ENCODE measurements at places on chromosomes 5 and 9.
A peak's percentile ranks its signal among the peaks of the same experiment; 100 is the strongest.

GRCh38 chr9:123087359-123087888, 54.0 kb downstream of the GPR21 start:
- H3K27me3 ChIP-seq, result no peaks in the 10 kb centered on the region
- peaks cover 30% of the 10 kb centered on the region for H3K36me3 ChIP-seq
- H3K27ac ChIP-seq, result no peak overlapping the region
- no peaks in the 10 kb centered on the region for H3K4me1 ChIP-seq
- no peak overlapping the region for H3K4me3 ChIP-seq

GRCh38 chr9:126162611-126163381, 163.8 kb upstream of the MVB12B start:
- no peak for DNase-seq
- H3K36me3 ChIP-seq, result no peaks in the 10 kb centered on the region
- no peaks in the 10 kb centered on the region for H3K4me1 ChIP-seq
- H3K27me3 ChIP-seq, result peaks cover 43% of the 10 kb centered on the region

DNA sequence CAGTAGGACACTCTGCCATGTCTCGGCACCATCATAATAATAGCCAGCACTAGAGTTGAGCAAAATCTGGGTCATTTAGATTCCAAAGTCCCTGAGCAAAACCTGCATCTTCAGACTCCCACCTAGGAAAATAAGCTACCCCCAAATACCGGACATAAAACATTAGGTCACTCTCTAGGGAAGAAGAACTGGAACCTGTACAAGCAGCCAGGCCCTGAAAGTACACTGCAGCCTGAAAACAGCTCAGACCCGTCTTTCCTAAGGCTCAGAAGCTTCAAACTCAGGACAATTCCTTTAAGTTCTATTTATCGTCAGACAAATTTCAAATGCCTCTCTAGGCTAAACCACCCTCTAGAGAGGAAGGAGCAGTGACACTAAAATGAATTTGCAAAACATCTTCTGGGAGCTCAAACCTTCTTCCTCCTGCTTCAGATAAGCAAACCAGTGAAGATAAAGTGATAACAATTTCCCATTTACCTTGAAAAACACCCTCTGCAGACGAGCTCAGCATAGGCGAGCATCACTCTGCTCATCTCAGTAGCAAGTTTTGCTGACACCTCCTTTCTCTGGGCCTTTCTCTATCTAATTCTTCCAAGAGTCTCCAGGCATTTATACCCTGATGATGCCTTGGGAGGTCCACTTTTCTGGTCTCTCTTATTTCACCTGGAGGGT, 34.0 kb downstream of the ADAM19 start:
- H3K4me1 ChIP-seq, result peaks cover 52% of the 10 kb centered on the region
- no peak for DNase-seq
- no peaks in the 10 kb centered on the region for H3K27me3 ChIP-seq
- no peaks in the 10 kb centered on the region for H3K36me3 ChIP-seq
- peak overlapping the region; percentile 78 for H3K4me3 ChIP-seq
- H3K27ac ChIP-seq, result peak overlapping the region; percentile 89

DNA sequence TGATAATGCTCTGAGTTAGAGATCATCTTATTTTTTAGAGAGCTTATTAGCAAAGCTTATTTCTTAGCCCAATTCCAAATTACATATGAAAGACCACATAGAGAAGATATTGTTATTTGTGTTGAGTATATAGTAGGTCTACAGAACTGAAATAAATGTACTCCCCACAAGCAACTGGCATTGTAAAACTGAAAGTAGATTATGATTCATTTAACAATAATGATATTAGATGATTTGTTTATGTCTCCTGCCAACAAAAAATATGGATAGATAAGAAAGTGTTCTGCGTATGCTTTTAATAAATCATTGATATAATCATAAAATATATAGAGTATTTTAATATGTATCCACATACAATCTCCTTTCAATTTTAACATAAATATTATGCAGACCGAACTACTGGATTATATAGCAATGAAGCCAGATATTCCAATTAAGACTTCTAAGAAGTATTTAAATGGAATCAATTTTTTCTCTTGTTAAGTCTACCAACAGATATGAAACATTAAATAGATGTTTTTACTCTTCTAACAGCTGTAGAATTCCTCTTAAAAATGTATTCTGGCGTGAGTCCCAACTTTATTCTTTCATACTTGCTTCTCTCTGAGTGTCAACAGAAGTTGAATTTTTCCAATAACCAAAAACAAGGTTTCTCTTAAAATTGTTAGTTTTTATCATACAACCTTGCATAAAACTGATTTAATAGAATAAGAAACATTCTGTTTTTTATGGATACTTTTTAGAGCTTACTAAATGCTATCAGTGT, 15.6 kb upstream of the DAB2 start:
- H3K36me3 ChIP-seq, result no peaks in the 10 kb centered on the region
- no peaks in the 10 kb centered on the region for H3K4me1 ChIP-seq
- DNase-seq, result no peak
- H3K27me3 ChIP-seq, result peaks cover 5% of the 10 kb centered on the region
- H3K4me3 ChIP-seq, result no peak overlapping the region

DNA sequence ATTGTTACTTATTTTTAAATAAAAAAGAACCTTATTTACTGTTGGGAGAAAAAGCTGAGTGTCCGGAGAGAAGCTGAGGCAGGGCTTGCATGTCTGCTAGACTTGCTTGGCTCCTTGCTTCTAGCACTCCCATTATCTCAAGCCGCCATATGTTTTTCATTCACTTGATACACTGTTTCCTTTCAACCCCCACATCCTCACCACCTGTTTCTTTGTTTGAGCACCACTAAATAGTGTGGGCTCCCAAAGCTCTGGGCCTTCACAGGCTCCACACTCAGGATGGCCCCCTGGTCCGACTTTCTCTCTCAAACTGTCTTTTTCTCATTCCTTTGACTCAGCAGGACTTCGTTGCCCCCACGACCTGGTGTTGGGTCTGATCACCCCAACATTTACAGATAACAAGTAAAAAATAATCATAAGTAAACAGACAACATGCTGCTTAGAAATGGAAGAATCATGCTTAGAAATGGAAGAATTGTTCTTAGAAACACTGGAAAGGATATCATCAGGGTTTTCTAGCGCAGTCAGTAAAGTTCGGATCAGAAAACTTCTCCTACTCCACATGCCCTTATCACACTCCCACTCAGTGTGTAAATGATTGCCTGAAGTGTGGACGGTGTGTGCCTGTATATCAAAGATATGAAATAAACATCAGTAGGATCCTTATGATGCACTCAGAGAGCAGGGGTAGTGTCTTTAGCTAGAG, 58.5 kb downstream of the APTX start:
- no peak overlapping the region for H3K27ac ChIP-seq
- no peak overlapping the region for H3K4me3 ChIP-seq
- H3K4me1 ChIP-seq, result no peaks in the 10 kb centered on the region
- H3K36me3 ChIP-seq, result no peaks in the 10 kb centered on the region

DNA sequence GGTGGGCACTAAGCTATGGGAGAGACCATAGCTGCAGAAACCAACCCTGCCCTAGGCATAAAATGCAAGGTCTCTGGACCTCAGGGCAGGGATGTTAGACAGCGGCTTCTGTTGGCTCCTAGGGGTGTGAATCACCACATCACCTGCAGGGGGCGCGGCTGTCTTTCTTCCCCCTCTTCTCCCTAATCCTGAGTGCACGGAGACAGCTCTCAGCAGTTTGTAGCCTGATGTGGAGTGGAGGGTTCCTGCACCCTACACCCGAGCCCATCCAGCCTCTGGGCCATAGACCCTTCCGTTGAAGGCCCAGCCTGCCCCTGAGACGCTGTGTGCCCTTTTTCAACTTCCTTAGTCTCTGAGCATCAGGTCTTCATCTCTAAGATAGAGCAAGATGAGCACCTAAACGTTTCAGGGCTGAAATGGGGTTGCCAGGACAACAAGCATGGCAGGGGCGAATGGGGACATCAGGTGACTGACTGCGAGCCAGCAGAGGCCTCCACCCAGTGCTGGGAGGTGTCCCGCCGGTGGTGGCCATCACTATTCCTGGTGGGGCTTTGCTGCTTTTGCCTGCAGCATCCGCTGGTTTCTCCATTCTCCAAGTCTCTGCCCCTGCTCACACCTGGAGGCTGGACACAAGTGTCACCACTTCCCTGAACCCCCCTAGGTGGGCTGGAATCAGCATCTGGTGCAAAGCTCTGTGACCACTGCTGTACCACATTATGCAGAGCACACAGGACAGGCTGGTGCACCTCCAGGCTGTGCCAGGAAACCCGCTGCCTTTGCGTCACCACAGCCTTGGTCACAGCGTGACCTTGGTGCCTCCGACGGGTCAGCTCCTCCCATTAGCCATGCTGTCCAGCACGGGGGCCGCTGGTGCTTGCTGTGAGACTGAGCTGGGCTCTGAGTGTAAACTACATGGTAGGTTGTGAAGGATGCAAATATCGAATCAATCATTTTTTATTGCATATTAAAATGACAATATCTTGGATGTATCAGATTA, 2.5 kb upstream of the SEC16A start:
- H3K36me3 ChIP-seq, result peaks cover 36% of the 10 kb centered on the region
- no peaks in the 10 kb centered on the region for H3K27me3 ChIP-seq
- H3K4me3 ChIP-seq, result peak overlapping the region; percentile 60
- H3K27ac ChIP-seq, result peak overlapping the region; percentile 60
- peak; percentile 76 for DNase-seq

- H3K4me1 ChIP-seq, result peaks cover 15% of the 10 kb centered on the region
- no peak for DNase-seq
- H3K4me3 ChIP-seq, result peak overlapping the region; percentile 78
- H3K36me3 ChIP-seq, result peaks cover 51% of the 10 kb centered on the region
Observed at GRCh38 chr9:136944212-136944518, 373 bp downstream of the FBXW5 start.

DNA sequence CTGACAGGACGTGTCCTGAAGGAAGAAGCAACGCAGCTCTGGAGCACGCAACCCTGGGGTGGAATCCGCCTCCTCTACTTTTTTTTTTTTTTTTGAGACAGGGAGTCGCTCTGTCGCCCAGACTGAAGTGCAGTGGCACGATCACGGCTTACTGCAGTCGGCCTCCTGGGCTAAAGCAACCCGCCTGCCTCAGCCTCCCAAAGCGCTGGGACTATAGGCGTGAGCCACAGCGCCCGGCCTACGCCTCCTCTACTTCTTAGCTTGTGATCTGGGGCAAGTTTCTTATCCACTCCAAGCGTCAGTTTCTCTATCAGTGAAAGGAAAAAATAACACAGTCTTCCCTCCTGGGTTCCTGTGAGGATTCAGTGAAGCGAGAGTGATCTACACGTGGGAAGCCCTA, 96.1 kb upstream of the RAPGEF1 start:
- no peaks in the 10 kb centered on the region for H3K4me1 ChIP-seq
- no peak for DNase-seq
- no peak overlapping the region for H3K4me3 ChIP-seq
- peaks cover 6% of the 10 kb centered on the region for H3K36me3 ChIP-seq
- peaks cover 39% of the 10 kb centered on the region for H3K27me3 ChIP-seq
- peak overlapping the region; percentile 75 for H3K27ac ChIP-seq

- H3K27me3 ChIP-seq, result no peaks in the 10 kb centered on the region
- H3K36me3 ChIP-seq, result peaks cover 59% of the 10 kb centered on the region
- no peak overlapping the region for H3K27ac ChIP-seq
Observed at GRCh38 chr5:169719360-169720314, 82.6 kb downstream of the DOCK2 start.

- no peak for DNase-seq
- no peaks in the 10 kb centered on the region for H3K27me3 ChIP-seq
Observed at GRCh38 chr9:95725045-95725444, 150.4 kb upstream of the ERCC6L2 start.
